ENCODE measurements at places on chromosomes 6 and 20.

- no peak for DNase-seq
Measured at GRCh38 chr20:49285233-49285668, 7.4 kb upstream of the ZNFX1 start.

GRCh38 chr6:168602576-168602975 is 161.6 kb downstream of the SMOC2 start:
- no peak for DNase-seq

GRCh38 chr6:167140589-167141474 is 16.9 kb downstream of the GPR31 start:
- no peak for DNase-seq

DNA sequence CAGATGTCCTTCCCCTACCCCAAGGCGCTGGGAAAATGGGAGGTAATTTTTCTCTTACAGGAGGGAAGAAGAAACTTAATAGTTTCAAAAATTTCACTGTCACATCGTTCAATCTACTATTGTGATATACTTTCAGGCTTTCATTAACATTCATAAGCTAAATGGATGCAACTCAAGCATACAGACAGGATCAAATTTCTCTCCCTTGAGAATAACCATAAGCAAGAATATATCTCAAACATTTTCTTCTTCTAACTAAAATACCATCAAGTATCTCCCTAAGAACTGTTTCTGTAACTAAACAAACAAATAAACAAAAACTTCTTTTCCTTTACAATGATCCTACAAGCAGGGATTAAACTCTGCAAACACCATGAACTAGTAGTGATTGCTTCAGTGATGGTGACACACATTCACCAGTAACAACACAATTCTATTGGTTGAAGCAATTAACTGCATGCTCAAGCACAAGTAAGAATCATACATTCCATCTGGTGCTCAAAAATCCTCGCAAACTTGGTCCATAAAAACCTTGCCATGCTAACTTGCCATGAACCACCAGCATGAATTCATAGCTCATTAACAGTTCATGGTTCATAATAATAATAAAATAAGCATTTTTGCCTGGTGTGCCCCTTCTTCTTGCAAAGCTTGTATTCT is 183.8 kb downstream of the PTPRK start:
- no peak for DNase-seq

DNA sequence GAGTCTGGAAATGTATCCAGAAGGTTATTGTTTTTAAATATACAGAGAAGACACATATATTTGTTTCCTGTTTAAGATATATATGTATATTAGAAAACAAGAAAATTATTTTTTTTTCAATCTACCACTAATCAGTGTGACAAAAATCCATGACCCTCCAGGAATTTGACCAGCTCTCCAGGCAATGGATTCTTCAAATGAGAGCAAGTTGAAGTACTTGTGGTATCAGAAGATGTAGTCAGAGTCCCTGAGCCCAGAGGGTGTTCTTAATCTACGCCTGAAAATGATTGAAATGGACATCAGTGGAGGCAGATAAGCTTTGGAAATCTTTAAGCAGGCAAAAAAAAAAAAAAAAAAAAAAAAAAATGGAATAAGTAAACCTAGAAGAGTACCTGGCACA is 186.5 kb upstream of the QKI start:
- DNase-seq = no peak

GRCh38 chr20:53622247-53623133 is 28.9 kb upstream of the ZNF217 start:
- no peak for DNase-seq

DNA sequence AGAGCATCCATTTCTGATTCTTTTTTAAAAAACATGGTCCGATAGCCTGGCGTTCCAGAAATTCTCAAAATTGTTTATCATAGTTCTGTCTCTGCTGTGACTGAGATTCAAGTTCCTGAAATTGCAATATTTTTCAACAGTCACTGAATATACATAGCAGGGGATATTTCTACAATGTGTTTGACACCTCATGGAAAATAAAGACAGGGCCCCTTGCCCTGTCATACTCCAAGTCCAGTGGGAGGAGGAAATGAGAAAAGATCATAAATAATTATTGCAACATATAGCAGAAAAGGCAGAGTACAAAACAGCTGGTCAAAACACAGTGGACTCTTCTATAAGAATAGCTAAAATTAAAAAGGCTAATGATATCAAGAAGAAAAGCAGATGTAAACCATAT is 234.8 kb upstream of the SPTLC3 start:
- DNase-seq = no peak

GRCh38 chr20:7151676-7152470 is 384.4 kb downstream of the BMP2 start:
- DNase-seq = no peak

GRCh38 chr6:119442776-119443184 is 93.2 kb upstream of the MAN1A1 start:
- no peak for DNase-seq

GRCh38 chr20:55094353-55094861 is 619.0 kb downstream of the DOK5 start:
- no peak for DNase-seq

GRCh38 chr20:43942201-43942590 is 27.5 kb downstream of the TOX2 start:
- DNase-seq = no peak

DNA sequence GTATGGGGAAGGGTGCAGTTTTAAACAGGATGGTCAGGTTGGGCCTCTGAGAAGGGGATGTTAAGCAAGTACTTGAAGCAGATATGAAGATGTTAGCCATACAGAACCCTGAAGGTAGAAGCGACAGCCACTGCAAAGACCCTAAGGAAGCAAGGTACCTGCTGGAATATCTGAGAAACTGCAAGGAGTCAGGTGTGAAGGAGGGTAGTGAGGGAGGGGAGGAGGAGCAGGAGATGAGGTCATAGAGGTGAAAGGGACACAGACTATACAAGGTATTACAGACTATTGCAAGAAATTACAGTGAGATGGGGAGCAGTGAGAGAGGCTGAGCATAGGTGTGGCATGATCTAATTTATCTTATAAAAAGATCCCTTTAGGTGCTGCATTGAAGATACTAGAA is 22.2 kb upstream of the DEFB112 start:
- DNase-seq = no peak

- no peak for DNase-seq
Measured at GRCh38 chr6:42197555-42198362, 3.0 kb upstream of the GUCA1B start.

- no peak for DNase-seq
Measured at GRCh38 chr6:33927112-33927511, 123.3 kb upstream of the MLN start.

- no peak for DNase-seq
Measured at GRCh38 chr6:41371992-41372831, 36.8 kb downstream of the NCR2 start.
